ENCODE measurements at places on chromosomes 1 and 21.
A peak's percentile ranks its signal among the peaks of the same experiment; 100 is the strongest.

DNA sequence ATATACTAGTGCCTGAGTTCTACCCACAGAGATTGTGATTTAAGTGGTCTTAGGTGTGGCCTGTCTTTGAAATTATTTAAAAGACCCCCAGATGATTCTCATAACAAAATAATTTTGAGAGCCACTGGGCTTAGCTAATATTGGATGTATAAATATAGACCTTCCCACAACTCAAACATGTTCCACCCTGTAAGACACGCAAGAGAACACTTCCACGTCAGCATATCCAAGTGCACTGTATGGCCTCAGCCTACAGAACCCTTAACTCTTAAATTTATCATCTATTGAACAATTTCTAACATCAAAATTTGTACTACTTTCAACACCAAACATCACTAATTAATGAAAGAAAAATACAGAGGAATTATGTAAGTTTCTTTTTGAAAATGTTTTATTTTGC lies 2.5 kb downstream of the FAM177B start:
- no peak for DNase-seq

GRCh38 chr1:210467440-210468043 lies 138.8 kb downstream of the HHAT start:
- DNase-seq, result no peak

DNA sequence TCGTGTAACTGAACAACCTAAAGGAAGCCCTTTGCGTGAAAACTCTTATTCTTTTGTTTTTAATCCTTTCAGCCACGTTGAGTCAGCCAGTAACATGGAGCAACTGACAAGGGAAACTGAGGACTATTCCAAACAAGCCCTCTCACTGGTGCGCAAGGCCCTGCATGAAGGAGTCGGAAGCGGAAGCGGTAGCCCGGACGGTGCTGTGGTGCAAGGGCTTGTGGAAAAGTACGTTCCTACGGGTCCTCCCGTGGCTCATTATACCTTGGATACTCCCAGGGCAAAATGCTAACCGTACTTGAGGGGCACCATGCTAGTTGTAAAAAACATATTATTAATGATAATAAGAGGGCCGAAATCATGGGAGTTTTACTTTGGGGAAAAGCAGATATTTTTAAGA lies 49.4 kb downstream of the LAMC2 start:
- DNase-seq, result no peak

DNA sequence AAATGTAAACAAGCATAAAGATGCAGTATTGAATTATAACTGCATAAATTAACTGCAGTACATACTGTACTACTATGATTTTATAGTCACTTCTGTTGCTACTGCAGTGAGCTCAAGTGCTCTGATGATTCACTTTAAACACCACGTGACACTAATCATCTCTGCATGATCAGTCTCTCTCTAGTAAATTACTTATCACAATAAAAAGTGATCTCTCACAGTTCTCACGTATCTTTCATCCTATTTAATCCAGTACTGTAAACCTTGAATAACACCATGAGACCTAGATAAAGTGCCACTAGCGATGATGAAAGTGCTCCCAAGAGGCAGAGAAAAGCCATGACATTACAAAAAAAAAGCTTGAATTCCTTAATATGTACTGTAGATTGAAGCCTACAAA lies 1242.0 kb downstream of the AMY1C start:
- DNase-seq, result no peak

DNA sequence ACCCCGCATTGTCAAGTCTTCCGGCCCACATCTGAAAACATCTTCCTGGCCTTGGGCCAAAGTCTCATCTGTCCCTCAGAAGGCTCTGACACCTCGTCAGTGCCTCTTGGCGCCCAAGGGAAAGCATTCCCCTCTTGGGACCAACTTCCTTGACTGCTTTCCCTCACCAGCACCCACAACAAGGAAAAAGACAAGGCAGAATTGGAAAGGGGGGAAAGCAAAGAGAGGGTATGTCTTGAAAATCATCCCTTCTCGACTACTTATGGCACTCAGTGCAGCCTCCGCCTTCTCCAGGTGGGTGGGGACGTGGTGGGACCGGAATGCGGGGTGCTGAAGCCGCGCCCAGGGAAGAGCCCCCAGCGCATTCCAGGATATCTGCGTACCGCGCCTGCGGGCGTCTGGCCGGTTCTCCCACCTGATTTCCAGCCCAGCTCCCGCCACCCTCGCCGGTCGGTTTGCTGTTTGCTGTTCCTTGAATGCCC lies 554 bp upstream of the SLC39A1 start:
- no peak for DNase-seq

- DNase-seq, result no peak
Measured at GRCh38 chr1:178646821-178647220, 78.2 kb upstream of the RALGPS2 start.

DNA sequence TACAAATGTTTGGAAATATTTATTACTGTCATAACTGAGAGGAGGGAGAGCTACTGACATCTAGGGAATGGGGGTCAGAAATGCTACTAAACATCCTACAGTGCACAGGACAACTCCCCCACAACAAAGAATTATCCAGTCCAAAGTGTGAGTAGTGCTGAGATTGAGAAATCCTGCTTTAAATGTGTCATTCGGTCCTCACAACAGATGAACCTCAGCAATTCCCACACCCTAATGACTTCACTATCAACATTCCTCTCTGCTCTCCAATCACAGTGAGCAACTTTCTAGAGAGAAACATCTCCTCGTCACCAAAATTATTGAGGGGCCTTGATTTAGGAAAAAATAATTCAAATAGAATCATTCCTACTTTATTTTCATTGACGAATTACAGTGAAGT lies 18.0 kb downstream of the OMA1 start:
- DNase-seq, result no peak

DNA sequence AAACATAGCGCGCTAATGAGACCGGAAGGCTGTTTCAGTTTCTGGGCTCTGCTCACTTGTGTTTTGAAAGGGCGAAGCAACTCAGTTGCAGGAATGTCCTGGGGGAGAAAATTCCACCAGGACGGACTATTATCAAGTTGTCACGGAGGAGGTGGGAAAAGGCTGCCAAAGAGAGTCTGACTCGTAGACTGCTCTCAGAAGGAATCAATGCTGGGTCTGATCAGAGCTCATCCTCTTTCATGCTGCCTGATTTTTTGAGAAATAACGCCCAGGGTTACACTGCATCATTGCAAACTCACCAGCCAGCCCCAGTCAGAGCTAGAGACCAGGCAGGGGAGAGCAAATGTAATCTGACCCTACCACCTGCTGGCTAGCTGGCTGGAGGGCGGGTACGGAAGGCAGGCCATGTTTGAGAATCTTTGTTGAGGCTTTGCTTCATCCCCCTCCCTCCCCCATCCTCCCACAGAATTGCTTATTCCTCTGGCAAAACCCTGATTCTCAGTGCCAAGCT lies 36.4 kb upstream of the BCL9 start:
- DNase-seq, result no peak

GRCh38 chr1:43367026-43367903 lies 546 bp downstream of the ELOVL1 start:
- peak; percentile 67 for DNase-seq

DNA sequence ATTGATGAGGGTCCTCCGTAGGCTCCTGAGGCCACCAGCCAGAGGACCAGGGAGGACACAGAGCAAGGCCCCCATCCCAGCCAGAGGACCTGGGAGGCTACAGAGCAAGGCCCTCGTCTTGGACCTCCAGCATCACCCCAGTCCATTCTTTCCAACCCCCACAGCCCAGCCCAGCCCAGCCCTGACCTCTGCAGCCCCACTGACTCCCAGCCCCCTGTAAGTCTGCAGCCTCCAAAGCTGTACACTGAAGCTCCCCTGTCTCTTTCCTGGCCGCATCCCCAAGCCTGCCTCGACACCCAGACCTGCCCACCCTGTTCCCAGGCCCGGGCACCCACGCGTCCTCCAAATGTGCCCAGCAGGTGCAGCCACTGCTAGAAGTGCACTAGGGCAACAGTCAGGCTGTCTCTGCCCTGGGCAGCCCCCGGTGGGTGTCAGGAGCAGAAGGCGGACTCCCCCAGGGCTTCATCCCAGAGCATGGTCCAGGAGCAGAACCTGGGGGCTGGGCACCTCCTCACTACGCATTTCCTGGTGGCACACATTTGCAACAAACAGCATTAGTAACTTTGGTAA lies 2.1 kb downstream of the DVL1 start:
- DNase-seq, result no peak

- no peak for DNase-seq
Measured at GRCh38 chr1:14108356-14109275, 408.6 kb downstream of the PRDM2 start.

GRCh38 chr1:109162626-109163025 lies 48.7 kb downstream of the ELAPOR1 start:
- DNase-seq, result no peak

GRCh38 chr1:167755654-167756053 lies 33.9 kb downstream of the MPZL1 start:
- no peak for DNase-seq

DNA sequence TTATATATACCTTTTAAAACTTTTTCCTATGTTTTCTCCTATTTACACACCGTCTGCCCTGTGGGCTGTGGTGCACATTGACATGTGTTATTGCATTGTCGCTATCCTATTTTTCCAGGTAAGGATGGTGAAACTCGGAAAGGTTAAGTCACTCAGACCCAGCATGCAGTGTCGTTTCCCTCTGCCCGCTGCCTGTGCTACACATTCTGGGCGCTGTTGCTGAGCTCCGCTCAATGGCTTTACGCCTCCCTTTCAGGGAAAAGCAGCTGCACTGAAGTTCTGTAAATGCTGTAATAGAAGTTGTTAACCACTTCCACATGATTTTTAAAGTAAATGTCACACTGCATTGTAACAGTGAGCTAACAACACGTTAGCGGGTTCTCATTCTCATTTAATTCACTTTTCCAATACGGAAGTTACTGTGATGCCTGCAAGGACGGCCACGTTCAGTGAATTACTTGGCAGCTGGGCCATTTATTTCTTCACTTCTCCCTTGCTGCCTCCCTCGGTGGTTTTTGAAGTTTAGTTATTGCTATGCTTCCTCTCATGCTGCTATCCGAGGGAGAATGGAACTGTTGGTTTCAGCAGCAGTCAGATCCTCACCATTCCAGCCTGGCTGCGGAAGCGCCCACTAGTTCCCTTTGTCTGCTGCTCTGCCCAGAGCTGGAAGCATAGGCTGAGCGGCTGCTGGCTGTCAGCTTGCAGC lies 288.7 kb downstream of the SPATA17 start:
- DNase-seq, result no peak

DNA sequence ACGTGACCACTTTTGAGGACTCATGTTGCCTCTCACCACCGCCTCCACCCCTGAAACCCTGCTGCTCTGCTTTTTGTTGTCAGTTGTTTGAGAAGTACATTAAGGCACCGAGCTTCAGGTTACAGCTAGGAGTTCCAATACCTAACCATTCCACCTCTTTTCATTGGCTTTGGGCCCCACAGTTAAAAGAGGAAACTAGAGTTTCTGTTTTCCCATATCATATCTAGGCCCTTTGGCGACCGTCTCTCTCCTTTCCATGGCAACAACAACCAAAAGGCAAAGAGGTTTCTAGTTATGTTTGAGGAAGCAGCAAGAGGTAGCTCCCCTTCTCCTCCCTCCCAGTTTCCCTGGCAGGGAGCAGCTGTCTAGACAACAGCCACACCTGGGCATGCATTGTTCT lies 5.9 kb downstream of the ANKRD35 start:
- DNase-seq, result no peak

GRCh38 chr1:14598498-14599182 lies at the start of gene KAZN:
Gene KAZN, plus strand, starts transcription at chr1:14598685.
- no peak for DNase-seq

Data from CMK (cell line).